Adrenal gland (tissue), 19 donors: ENCODE measurements at places on chromosomes 6 and 20.

- no peak for DNase-seq
Observed at GRCh38 chr6:111844921-111845320, 28.3 kb downstream of the FYN start.

DNA sequence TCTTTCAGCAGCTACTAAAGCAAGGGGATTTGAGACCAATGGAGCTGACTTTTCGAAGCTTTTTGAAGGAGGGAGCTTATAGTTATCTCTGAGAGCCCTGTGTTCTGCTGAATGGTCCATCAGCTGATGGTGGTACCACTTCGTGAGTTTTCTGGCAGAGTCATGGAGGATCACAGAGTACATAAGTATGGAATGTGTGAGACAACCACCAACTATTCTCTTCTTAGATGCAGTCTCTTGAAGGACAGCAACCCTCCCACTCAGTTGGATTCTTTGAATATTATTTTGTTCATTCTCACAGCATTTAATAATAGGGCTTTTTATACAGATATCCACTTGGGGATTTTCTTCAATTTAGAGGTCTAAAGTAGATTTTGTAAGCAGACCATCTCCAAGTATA lies 75.3 kb downstream of the ELOVL2 start:
- DNase-seq = no peak

DNA sequence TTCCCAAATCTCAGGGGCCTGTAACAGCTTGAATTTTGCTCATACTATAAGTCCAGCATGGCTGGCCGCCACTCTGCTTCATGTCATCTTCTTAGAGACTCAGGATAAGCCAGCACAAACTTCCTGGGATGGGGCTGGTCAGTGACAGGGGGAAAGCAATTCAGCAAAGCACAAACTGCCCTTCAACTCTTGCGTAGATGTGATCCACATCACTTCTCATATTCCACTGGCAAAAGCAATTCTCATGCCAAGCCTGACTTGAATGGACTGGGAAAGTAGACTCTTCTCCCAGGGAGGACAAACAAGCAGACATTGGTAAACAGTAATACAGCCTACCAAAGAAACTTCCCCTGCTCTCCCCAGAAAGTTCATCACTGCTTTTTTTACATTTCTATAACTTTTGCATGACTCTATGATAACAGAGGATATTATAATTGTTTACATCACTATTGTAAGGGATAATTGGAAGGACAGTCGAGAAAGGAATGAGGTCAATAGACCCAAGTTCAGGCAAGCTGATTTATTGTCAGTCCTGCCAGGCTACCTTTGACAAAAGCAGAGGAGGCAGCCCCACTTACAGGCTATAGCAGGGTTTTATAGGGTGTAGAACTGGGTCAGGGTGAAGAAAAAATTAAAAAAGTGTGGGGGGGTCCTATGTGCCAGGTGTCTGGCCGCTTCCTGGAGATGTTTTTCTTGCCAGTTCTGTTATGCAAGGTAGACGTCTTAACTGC lies 37.4 kb downstream of the RBM24 start:
- DNase-seq = no peak

DNA sequence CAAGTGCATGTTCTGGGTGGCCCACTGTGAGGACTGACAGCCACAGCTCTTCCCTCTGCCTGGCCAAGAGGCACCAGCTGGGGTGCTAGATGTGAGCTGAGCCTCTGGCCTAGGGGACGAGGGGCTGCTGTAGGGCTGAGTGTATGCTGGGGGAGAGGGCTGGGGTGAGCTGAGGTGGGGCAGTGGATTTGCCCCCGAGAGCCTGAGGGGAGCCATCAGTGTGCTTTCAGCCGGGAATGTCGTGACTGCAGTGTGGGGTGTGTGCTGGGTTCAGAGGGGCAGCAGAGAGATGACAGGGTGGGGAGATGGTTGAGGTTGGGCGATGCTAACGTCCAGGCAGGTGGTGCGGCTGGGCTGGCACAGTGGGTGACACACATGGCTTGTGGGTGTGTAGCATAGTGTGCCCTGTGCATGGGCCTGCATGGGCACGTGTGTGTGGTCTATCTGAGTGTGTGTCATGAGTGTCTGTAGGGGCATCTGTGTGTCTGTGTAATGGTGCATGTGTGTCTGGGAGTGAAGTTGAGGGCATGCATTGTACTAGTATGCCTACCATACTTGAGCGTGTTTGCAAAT lies 46.0 kb upstream of the BLCAP start:
- no peak for DNase-seq

GRCh38 chr20:56606174-56606945 lies 22.7 kb upstream of the TFAP2C start:
- DNase-seq = no peak

DNA sequence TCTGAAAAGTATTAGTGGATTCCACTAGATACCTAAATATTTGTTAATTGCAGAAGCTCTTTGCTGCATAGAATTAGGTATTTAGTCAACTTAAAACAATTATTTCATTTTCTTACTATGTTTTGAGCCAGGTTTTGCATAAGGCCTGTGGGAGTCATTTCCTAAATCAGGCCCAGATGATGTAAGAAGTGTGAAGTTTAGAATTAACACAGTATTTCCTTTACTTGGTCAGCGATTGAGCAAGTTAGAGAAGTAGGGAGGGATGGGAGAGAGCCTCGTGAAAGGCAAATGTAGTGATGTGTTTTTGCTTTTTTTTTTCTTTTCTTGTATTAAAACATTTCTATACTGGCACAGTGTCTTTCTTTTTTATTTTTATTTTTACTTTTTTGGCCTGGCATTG lies 711.1 kb downstream of the HDGFL1 start:
- no peak for DNase-seq

DNA sequence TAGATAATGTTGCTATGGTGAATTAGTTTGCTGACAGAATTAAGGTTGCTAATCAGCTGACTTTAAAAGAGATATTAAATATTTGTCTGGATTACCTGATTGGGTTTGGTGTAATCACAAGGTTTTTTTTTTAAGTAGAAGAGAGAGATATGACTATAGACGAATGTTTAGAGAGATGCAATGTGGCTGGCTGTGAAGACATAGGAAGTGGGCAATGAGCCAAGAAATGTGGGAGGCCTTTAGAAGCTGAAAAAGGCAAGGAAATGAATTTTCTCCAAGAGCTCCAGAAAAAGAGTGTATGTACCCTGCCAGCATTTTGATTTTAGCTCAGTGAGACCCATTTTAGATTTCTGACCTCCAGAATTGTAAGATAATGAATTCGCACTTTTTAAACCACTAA lies 598.3 kb downstream of the PKHD1 start:
- DNase-seq = no peak

DNA sequence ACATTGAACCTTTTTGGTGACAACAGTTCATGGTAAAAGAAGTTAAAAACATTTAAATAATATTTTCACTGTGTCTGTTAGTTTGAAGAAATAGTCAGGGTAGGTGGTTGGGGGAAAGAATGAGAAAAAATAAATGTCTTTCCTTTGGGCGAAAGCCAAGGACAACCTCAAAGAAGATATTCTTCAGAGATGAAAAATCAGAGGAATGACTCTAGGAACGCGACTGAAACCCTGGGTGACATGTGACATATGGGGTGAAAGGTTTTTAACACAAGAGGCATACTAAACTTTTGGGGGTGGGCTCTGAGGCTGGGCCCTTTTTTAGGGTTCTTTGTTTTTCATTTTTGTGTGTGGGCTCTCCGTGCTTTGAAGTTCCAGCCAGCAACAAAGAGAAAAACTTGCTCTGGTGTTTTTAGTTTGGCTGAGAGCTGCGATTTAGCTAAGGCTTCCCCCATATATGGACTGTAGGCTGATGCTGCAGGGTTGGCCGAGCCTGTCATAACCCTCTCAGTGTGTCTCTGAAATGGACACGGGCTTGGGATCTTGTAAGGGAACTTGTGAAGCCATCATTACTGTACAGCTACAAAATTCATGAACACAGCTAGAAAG lies 610.1 kb upstream of the ARID1B start:
- DNase-seq = no peak

GRCh38 chr20:30985386-30985785 lies 272.1 kb upstream of the DEFB115 start:
- no peak for DNase-seq

DNA sequence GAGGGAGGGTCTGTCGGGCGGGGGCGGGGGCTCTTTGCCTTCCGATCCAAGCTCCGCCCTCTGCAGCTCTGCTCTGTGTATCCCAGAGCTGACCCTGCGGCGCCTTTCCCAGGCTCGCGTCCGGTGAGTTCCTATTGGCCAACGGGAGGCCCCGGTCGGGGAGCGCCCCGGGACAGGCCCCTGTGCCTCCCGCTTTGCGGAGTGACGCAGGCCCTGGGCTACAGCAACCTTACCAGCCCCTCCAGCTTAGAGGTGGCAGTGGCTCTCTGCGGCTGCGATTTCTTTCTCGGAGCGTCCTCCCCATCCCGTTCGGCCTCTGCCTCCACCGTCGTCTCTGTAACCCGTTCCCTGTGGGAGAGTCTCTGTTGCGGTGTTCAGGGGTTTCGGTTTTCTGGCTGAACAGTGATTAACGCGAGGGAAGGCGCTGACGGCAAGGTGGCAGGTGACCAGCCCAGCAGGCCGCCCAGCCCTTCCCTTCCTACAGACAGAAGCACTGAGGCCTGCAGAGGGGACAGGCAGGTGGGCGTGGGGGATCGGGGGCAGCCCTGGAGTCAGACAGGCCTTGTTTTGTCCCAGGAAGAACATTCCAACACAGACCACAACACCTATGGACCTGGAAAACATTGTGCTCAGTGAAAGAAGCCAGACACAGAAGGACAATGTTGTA lies 18.1 kb upstream of the CEBPB start:
- DNase-seq = peak; percentile 88

- no peak for DNase-seq
Observed at GRCh38 chr20:44097521-44098255, 89.3 kb downstream of the JPH2 start.

DNA sequence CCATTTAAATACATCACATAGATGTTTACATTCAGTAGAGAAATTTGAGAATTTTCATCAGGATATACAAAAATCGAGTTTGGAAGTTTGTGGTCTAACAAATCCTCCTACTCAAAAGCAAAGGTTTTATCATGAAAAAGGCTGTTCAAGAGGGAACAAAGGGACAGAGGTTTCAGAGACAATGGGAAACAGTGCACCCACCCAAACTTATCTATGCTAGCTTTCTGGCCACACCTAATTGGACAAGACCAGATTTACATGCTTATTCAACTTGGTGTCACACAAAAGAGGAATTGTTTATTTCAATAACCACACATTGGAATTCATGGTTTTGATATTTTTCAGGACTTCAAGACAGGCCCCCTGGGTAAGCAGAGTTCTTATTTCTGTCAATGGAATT lies 28.4 kb upstream of the RSPO3 start:
- DNase-seq = no peak

GRCh38 chr6:138403324-138403800 lies 661 bp upstream of the HEBP2 start:
- DNase-seq = peak; percentile 51
